Activated T-helper 1 cell treated with Interleukin-2 at 50 U/mL for 16 hours (primary cell): ENCODE measurements at places on chromosomes 4 and X.

DNA sequence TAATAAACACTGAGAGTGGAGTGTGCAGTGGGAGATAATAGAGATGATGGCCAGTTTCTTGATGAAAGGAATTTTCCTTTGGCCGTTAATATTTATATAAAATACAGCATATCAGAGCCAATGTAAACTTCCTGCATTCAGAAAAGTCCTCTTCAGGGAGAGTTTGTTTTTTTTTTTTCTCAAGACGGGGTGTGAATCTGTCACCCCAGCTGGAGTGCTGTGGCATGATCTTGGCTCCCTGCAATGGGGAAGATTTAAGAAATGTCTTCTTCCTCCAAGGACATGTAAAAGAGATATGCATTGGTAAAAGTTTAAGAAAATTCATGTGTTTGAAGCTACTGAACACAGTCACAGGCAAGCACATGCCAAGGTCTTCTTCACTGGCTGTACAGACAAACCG, 25.4 kb upstream of the TBC1D9 start:
- no peak for DNase-seq

DNA sequence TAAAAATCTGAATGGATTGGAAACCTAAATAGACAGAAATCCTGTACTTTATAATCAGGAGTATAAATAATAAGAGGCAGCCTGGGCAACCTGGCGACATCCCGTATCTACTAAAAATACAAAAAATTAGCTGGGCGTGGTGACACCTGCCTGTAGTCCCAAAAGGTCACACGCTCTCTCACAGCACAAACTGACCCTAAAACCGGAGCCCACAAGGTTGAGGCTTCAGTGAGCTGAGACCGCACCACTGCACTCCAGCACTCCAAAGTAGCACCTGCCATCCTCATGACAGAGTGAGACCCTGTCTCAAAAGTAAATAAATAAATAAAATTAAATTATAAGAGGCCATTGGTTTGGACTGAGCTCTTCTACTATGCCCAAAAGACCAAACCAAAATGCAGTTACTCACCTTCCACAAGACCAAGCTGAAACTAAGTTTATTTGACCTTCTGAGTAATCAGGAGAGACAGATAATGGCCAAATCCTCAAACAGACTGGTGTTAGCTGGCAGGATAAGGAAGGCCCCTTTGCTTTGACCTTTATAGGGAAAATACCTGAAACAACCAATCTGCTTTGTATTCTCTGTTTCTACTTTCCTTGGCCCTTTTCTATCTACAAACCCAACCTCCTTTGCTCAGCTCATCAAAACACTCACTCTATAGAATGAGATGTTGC, 3.2 kb upstream of the GRSF1 start:
- DNase-seq, result no peak

DNA sequence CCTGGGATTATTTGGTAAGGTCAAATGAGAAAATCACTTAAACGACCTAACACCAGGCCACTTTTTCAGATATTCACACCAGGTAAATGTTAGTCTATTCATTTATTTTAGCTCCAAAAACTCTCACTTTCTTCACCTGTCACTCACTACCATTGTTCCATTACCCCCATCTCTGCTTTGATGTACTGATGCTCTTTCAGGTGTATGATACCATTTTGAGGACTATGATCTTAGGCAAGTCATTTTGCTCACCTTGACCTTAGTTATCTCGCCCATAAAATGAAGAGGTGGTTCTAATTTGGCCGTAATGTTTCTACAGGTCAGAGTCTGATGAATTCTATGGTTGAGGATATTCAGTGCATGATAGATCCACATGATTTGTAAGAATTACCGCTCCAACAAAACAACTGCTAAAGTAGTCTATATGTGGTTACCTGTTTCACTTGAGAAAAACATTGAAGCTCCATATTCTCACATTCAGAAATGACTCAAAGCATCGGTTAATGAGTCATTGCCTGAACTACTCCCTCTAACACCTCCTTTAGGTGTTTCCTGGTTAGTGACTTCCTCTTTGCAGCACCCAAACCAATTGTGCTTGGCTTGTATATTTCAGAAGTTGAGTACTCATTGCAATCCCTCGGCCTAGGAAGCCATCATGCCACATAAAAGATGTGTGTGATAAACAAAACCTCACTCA, 4.5 kb downstream of the DTHD1 start:
- DNase-seq, result peak; percentile 29

GRCh38 chrX:55908661-55909212, 191.2 kb downstream of the RRAGB start:
- no peak for DNase-seq

DNA sequence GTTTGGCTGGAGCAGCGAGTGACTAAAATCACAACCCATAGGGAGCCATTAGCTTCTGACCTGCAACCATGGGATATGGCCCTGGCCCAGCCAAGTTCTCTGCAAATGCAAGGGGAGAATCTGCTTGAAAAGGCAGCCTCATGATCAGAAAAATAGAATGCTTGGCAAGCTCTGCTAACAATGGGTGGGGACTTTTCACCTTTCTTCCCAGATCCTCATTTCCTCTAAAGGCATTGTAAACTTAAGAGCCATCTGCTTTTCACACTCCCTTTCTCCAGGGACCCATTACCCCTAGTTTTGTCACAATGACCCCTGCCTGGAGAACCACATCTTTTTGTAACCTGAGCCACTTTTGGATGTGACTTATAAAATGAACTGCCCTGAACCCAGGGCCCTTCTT, 104.3 kb downstream of the PARM1 start:
- DNase-seq, result no peak

GRCh38 chr4:83208371-83209365, 75.9 kb downstream of the COQ2 start:
- no peak for DNase-seq

DNA sequence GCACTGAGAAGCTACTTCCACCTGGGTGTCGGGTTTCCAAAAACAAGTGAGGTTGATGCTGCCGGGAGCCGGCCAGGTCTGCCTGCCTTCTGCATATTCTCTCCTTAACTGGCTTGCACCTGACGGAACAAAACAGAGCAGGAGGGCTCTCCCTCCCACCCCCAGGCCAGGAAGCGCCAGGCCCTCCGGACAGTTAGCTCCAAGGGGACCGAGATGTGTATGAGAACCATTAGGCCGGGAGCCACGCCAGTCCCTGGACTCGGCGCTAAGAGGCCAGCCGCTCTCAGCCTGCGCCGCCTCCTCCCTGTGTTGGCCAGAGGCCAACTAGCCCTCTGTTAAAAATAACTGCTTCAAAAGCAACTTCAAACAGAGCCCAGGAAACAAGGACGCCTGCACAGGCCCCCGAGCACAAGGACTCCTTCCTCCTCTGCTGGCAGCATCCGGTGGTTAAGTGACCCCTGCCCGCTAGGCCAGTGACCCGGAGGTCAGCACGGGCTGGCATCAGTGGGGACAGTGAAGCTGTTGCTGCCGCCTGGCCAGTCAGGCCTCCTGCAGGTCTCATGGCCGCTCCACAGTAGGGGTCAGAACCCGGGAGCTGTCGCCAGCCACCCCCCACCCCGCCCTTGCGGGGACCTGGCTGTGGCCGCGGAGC, 107.9 kb downstream of the ABLIM2 start:
- DNase-seq, result no peak

- DNase-seq, result no peak
Observed at GRCh38 chr4:36310216-36310615, 28.8 kb downstream of the DTHD1 start.

DNA sequence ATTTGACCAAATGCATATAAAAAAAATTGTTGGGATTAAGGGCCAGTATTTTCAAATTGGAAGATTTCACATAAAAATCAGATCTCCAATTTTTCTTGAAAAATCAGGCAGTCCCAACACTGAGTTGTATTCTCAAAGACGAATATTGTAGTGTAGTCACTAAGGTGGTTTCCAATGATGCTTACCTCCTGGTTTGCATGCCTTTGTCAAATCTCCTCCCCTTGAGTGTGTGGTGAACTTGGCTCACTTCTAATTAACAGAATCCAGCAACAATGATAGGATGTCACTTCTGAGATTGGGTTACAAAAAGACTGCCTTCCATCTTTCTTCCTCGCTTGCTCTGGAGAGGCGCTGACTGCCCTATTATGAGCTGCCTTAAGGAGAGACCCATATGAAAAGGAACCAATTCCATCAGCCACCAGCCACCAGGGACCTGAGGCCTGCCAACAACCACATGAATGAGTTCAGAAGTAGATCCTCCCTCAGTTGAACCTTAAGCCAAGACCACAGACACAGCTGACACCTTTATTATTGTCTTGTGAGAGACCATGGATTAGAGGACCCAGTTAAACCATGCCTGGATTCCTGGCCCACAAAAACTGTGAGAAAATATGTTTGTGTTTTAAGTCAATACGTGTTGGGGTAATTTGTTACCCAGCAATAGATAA, 31.2 kb upstream of the TSPAN5 start:
- DNase-seq, result no peak

- no peak for DNase-seq
Observed at GRCh38 chr4:136369073-136369472, 1163.2 kb downstream of the PCDH18 start.

DNA sequence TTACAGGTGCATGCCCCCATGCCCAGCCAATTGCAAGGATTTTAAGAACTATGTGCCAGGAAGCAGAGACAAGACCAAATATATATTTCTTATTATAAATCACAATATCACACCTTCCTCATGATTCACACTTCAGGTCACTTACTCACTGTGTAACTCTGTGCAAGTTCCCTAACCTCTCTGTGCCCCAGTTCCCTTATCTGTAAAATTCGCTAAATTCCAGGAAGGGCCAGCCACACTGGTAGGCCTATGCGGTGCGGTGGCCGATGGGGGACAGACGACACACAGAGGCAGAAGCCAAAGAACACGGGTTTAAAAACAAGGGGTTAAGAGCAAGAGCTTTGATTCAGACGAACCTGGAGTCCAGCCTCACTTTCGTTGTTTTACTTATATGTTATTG, 2.8 kb downstream of the TRIM2 start:
- no peak for DNase-seq

GRCh38 chr4:76931087-76931486, 18.5 kb upstream of the SEPTIN11 start:
- DNase-seq, result no peak

DNA sequence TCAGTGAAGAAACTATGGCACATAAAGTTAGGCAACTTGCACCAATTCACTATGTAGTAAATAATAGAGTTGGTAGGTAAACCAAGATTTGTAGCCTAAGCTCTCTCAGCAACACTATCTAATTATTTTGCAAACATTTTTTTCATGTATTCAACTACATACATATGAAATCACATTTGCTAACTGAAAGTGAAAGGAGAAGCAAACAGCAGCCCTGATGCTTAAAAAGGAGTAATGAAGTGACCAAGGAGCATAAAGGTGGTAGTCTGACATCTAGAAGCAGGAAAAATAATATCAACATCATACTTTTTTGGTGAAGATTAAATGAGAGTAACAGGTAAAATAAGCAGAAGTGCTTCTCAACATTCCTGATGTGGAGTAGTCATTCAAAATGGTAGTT, 603.7 kb downstream of the GRXCR1 start:
- DNase-seq, result no peak

DNA sequence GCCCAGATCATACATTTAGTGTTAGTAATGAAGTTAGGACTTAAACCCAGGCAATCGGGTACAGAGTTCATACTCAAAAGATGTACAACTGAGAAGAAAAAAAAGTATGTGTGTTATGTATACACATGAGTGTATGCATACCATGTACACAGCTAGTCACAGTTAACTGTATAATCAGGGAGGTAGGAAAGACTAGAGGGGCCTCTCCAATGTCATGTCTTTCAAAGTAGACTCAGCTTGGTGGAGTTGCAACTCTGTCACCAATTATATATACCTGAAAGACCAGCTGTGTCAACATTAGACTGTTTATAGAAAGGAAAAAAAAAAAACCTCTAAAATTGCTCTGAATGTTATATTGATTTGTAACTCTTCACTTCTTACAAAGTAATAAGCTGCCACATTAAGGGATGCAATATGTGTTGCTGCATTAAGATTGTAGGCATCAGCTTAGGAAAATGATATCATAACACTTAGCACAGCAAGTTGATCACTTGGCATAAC, 167.5 kb downstream of the DCTD start:
- no peak for DNase-seq

DNA sequence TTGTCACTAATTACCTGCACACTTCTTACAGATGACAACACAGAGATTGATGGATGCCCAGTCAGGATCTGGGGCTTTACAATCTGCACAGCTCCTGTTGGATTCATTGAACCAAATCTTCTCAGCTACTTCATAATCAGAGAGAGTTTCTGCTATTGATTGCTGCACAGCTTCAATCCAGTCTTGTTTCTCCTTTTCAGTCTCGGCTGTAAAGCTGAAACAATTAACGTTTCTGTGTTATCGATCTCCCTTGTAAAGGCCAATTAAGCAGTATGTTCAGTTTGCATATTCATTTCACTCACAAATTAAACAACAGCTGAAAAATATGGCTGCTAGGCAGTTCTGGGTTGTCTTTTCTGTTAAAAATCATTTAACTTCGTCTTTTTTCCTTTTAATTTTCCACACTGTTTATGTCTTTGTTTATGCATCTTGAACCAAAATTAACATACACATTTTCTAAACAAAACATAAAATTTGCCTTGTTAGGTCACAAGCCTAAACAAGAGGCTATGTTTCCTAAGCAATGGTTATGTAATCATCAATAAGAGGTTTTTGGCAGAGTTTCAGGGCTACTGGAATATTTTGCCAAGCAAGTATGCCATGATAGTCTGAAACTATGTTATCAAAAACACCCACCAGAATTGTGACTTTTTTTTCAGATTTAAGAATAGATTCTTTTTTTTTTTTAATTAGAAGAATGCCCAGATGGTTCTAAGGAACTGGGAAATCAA, 79.2 kb downstream of the ARAP2 start:
- no peak for DNase-seq

GRCh38 chr4:1328267-1329155, 18.5 kb upstream of the UVSSA start:
- DNase-seq, result no peak
